Parietal lobe (tissue), 2 donors: ENCODE measurements at places on chromosomes 13 and 19. TPM values are rescaled to one million over a fixed set of nuclear protein-coding genes. Genes with fewer than 3 reads are reported as not detected.

IRGC gene
- not detected for total RNA-seq

IGFL4 gene
- 4.1 TPM for total RNA-seq

OR2Z1 gene
- not detected for total RNA-seq

POGLUT2 gene
- 9.4 TPM for total RNA-seq

SHKBP1 gene
- 3.4 TPM for total RNA-seq

CERS1 gene
- 25.7 TPM for total RNA-seq

ZNF541 gene
- total RNA-seq, result under 0.01 TPM

LSM4 gene
- total RNA-seq, result 53.5 TPM

KANK3 gene
- 3.8 TPM for total RNA-seq

DMKN gene
- not detected for total RNA-seq

DCLK1 gene
- total RNA-seq, result 464 TPM

LAIR1 gene
- total RNA-seq, result 1.3 TPM

ZNF575 gene
- total RNA-seq, result 0.94 TPM

INSL3 gene
- not detected for total RNA-seq

PPP1R12C gene
- total RNA-seq, result 32.6 TPM

LPAR2 gene
- total RNA-seq, result 43.8 TPM

CCDC122 gene
- total RNA-seq, result 21.6 TPM

SERPINE3 gene
- total RNA-seq, result 0.63 TPM

TEX29 gene
- not detected for total RNA-seq

PTGER1 gene
- total RNA-seq, result not detected

NANOS3 gene
- total RNA-seq, result 3.8 TPM

CBARP gene
- 15.3 TPM for total RNA-seq

SPTBN4 gene
- 42.6 TPM for total RNA-seq

KASH5 gene
- total RNA-seq, result not detected

HCN2 gene
- total RNA-seq, result 9.1 TPM

DPRX gene
- total RNA-seq, result not detected

OR1M1 gene
- total RNA-seq, result not detected

C19orf81 gene
- not detected for total RNA-seq

CHMP2A gene
- 72.0 TPM for total RNA-seq

C19orf67 gene
- not detected for total RNA-seq

MPHOSPH8 gene
- total RNA-seq, result 34.4 TPM

ZNF471 gene
- 48.5 TPM for total RNA-seq

SIGLEC10 gene
- total RNA-seq, result 1.9 TPM

SIX5 gene
- 0.63 TPM for total RNA-seq

TNPO2 gene
- 90.1 TPM for total RNA-seq
